ENCODE measurements at places on chromosomes 3 and 15. TPM values are rescaled to one million over a fixed set of nuclear protein-coding genes. Genes with fewer than 3 reads are reported as not detected.

Gene ZDHHC23
- total RNA-seq, result 0.29 TPM

DNA sequence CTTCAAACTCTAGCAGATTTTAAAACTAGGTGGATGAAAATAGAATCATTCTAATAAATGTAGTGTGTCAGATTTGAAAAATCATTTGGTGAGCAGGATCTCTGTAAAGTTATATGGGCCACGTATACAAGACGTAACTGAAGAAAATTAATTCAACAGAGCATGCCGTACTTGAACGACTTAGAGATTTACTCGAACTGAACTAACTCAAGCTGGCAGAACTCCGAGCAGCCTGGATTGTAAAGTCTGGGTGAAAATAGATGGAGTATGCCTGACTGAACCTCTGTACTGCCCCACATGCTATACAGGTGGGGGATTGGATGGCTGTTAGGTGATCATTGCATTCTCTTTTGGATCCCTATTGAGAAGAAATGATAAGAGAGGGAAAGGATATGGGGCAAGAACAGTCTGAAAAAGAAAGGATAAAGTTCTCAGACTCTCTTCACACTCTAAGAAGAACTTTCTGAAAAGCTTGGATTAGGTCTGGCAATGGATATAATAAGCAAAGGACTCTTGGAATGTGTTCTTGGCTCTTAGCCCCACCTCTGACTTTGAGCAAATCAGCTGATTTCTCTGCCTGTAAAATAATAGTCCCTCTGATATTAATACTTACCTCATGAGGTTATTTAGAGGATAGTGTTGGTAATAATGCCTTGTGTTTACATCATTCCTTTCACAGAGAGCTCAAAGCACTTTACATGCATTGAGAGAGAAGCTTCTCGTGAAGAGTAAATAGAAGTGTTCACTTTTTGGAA, 147.5 kb downstream of the FILIP1L start:
- no peak for DNase-seq

DNA sequence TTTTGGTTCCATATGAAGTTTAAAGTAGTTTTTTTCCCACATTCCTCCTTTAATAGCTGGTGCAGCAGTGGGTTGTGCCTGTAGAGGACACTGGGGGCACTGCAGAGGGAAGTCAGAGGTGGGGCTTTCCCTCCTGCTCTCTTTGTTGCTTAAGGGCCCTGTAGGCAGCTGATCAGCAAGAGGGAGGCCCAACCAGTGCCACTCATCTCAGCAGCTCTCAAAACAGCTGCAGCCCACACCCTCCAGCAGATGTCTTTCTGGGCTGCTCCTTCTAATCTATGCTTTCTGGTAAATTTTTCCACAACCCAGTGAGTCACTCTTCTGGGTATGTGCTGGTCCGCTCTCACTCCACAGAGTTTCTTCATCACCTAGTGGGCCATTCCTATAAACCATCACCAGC, 263.8 kb downstream of the FEZF2 start:
- no peak for DNase-seq

Gene C15orf61
- total RNA-seq, result 0.51 TPM

- DNase-seq, result no peak
Observed at GRCh38 chr3:195116407-195117185, 154.4 kb downstream of the XXYLT1 start.
